HT1080 (cell line): ENCODE measurements at places on chromosomes 1 and 21. TPM values are rescaled to one million over a fixed set of nuclear protein-coding genes. Genes with fewer than 3 reads are reported as not detected.

DNA sequence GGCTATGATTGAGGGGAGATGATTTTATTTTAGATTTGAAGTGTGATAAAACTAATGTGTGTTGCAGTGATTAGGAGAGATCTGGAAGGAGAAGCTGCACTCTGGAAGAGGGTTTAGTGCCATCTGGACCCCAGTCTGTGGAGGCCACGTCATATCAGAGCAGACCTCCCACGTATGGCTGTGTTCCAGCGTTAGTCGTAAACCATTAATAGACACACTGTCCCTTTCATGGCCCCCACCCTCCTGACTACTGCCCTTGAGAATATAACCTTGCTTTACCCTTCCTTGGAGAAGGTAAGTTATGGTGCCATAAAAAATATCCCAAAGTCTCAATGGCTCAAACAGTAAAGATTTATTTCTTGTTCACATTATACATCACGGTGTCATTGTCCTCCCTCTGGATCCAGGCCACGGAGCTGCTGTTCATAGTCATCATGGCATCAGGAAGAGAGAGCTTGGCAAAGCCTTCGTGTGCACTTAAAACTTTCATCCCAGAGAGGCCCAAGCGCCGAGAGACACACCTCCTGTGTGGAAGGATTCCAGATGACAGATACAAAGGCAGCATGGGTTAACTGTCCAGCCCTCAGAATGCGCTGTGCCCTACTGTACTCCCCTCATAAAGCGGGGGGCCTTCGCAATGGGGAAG is 33.2 kb downstream of the RHOU start:
- DNase-seq, result no peak

GRCh38 chr21:36454093-36454531 is 25.8 kb downstream of the CLDN14 start:
- no peak for DNase-seq

GRCh38 chr21:20253261-20253660 is 744.9 kb upstream of the NCAM2 start:
- no peak for DNase-seq

- no peak for DNase-seq
These were observed 78.6 kb downstream of the EXTL2 start for GRCh38 chr1:100816049-100816448.

DNA sequence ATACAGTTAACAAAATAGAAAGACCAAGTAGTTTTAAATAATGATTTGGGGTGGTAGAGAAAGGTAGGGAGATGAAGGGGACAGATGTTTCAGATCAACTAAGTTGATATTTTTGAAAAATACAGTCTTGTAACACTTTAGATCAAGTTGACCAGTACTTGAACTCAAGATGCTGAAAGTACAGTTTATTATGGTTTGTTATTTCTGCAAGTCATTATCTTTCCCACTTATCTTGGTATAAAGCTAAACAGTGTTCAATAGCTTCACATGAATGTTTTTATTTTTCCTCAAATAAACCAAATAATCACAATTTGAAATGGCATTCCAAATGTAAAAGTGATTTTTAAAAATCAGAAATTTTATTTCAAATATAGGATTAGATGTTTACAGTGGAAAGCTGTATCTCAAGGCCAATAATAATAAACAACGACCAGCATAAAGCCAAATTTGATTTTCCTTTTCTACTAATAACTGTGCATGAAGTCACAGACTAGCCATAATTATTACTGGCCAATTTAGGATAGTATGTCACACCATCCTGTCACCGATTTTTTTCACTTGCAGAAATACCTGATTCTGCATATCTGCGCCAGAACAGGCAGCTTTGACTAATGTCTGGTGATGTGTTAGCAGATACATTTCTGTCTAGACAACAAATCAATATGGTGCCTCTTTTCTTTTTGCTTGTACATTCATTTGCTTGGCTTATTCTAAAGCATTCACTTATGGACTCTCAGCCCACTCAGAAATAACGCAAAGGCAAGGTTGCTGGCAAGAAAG is 320.2 kb downstream of the TM2D1 start:
- DNase-seq, result no peak

DNA sequence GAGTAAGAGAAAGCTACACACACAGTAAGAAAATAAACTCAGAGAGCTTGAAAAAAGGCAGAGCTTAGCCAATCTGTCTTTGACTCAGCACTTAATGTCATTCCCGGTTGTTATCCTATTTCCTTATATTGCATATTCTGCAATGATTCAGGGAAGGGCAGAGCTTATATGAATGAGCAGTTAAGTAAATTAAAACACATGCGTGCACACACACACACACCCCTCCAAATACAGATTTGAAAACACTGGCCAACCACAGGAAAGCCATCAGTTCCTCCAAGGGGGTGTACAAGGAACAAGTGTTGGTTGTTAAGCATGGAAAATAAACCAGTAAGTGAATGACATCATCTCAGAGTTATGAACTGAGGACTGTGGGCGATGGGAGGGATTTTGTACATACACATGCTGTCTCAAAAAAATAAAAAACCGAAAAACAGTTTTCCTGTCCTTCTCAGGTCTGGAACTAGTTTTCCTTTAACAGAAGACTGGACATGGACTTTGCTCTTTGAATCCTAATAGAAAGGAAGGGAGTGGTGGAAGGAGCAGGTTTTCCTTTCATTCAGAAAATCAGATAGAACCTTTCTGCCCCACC is 1.0 kb downstream of the IQGAP3 start:
- DNase-seq, result peak; percentile 87

DNA sequence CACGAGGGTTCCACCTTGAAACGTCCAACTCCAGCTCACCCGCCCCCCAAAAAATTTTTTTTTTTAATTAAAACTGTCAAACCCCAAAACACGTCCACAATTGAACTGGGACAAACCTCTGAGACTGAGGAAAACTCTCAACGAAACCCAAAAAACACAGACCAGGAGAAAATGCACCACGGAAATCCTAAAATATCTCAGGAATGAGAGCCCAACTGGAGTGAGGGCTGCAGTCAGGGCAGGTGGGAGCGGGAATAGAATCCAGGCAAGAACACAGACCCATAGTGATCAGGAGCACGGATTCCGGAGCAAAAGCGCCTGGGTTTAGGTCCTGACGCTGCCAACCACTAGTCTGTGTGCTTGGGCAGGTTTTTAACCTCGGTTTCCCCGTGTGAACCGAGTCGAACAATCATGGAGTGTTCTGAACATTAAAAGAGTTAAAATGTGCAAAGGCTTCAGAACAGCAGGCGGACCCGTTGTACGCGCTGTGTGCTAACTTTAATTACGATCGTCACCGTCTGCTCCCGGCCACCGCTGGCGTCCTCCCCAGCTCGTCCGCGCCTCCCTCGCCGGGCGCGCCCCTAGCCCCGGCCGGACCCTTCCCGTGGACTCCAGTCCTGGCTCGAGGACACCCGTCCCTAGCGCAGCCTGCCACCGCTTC is 624 bp downstream of the ARHGAP29 start:
- peak; percentile 51 for DNase-seq

DNA sequence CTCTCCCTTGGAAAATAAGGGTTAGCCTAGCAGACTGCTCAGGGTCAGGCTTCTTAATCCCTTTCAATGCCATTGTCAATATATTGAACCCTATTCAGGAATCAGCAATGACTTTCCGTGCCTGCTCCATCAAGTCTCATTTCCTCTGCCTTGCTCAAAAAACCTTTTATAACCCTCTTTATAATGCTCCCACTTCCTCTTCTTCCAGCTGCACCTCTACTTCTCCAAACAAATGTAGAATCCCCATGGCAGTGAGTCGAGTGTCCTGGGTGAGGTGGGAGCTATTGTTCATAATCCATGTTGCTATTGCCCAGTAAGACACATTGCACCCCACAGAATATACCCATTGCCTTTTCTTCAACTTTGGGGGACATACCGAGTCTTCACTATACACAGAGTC is 58.6 kb downstream of the OLIG1 start:
- no peak for DNase-seq

DNAJC6 gene
- 1.3 and 3.3 TPM in 2 replicates for total RNA-seq

SLC35F3 gene
- 7.3 and 8.1 TPM in 2 replicates for total RNA-seq

TEKT2 gene
- total RNA-seq, result not detected in 2 replicates

MRAP gene
- total RNA-seq, result 0.31 TPM in 1 of 2 replicates, not detected in the other

TRAF5 gene
- 5.1 and 6.5 TPM in 2 replicates for total RNA-seq

FMO4 gene
- 0.32 and 2.0 TPM in 2 replicates for total RNA-seq
